Kidney capillary endothelial cell (primary cell): ENCODE measurements at places on chromosomes 1 and 21.

DNA sequence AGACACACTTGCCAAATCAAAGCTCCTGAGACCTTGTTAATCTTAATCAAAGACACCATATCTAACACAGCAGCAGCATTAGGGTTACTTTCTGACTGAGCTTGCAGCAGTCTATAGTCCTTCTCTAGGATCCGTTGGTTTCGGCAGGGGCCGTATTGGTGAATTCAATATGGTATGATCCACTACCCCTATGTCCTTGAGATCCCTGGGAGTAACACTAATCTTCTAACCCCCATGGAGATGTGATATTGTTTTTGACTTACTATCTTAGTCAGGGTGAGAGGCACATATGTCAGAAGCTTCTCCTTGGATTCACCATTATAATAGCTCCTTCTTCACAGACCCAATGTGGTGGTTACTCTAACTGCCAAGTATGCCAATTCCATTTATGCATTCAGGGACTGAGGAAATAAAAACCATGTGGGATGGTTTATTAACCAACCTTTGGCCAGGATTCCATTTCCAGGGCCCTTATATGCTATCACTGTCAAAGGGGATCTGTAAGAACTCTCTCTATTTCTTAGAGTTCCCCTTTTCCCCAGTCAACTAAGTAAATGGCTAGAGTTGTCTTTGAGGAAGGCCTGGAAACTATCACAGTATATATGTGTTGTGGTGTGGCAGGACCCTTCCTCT is 673.6 kb upstream of the USP24 start:
- DNase-seq: no peak

DNA sequence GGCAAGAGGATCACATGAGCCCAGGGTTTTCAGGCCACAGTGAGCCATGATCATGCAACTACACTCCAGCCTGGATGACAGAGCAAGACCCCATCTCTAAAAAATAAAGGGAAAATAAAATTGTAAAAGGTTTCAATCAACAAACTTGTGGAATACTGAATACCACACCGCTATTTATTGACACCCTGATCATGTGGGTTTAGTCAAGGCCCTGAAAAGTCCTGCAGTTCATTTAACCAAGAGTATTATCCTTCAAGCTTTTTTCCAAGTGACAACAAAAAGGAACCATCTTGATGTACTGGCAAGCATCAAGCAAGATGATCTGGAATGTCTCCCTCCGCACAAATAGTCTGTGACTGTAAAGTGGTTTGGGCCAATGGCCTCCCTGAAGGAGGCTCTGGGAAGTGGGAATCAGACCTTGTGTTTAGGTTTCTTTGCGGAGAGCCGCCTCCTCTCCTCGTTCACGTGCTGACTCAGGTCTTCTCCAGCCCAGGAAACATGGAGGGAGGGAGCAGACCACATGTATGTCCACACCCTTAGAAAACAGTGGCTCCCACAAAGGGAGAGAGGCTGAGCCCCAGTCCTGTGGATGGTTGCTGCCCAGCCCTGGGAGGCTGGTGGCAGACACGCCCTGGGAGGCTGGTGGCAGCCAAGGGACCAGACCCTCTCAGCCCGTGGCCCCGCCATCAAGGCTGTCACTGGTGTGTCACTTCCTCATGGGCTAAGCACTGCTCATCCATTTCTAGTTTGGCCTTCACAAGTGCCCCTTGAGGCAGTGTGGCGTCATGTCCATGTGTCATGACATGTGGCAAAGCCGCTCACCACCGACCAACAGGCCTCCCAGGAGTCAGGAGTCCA is 56.7 kb downstream of the RIPK4 start:
- no peak for DNase-seq

GRCh38 chr21:42531771-42532170 is 18.1 kb downstream of the SLC37A1 start:
- no peak for DNase-seq

- DNase-seq: no peak
Observed at GRCh38 chr1:245810789-245811337, 656.1 kb downstream of the KIF26B start.

GRCh38 chr1:6298530-6298929 is 37.6 kb upstream of the GPR153 start:
- DNase-seq: no peak

DNA sequence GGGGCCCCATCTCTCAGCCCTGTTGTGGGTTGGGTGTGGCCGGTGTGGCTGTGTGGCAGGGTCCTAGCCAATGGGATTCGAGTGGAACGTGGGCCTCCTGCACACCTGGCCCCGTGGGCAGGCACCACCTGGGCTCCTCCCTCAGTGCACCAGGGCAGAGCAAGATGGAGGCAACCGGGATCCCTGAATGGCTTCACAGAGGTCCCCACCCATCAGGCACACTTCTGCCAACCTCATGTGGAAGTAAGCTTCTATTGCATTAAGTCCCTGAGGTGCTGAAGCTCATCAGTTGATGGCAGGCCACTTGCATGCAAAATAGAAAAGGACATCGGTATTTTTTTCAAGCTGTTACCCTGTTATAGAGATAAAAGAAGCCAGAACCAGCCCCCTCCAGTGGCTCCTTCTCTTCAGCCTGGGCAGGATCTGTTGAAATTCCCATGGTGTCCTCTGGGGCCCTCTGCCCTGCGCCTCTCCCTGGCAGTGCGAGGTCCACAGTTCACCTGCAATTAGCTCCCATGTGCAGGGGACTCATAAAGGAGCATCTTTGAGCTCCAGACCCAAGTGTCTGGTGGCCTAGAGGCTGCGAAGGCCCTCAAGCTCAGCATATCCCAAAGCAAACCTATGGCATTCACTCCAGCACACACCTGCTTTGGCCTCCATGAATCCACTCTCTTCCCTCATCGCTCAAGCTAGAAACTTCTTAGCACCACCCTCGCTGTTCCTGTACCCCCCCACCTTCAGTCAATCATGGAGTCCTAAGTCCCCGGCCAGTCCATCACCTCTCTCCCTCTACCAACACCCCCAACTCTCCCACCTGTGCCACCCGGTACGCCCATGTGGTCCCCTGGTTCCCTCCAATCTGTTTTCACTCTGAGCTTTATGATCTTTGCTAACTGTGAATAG is 2.1 kb upstream of the SLC45A1 start:
- DNase-seq: no peak

DNA sequence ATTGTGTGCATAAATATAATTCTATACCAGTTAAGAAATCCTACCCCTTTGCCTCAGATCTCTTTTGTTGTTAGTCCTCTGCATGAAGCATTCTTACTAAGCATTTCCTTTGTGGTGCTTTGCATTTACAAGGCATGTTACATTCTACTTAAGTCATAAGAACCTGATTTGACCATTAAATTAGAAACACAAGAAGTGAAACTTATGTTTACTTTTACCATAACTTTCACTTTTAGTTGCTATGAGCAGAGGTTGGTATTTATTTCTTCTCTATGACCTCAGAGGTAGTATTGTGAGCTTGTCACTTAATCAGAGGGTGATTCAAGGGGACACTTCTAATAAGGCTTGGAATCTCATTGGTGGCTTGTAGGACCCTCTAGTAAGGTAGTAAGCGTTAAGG is 9.0 kb downstream of the FAM20B start:
- peak; percentile 42 for DNase-seq

- no peak for DNase-seq
Observed at GRCh38 chr1:161038523-161039153, at the start of gene TSTD1. Gene TSTD1 (minus strand): TSS chr1:161038964. CDS start chr1:161038889, 75 bp downstream.

DNA sequence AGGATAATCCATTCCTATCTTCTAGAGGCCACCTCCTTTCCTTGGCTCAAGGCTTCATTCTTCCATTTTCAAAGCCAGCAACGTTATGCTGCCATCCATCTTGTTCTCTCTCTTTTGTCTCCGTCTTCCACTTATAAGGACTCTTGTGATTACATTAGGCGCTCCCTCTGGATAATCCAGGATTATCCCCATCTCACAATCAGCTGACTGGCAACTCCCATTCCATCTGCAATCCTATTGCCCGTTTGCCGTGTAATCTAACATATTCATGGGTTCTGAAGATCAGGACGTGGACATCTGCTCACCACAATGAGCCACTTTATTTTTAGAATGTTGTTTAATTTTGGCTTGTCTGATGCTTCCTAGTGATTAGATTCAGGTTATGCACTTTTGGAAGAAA is 89.3 kb downstream of the EBNA1BP2 start:
- DNase-seq: no peak

GRCh38 chr1:34899471-34899870 is 30.0 kb downstream of the DLGAP3 start:
- DNase-seq: no peak

DNA sequence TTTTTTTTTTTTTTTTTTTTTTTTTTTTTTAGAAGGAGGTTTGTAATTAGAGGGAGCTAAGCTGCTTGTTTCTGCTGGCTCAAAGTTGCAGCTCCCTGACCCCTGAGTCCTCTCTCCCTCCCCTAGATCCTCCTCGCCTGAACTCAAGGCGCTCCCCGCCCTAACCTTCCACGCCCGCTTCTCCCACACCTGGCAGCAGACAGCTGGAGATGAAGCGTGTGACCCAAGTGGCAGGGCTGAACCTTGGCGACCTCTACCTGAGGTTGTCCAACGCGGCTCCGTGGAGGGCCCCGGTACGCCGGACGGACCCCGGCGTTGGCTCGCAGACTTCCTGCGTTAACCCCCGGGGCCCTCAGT is 795 bp downstream of the NGF start:
- DNase-seq: no peak
